HT1080 (cell line): ENCODE measurements at places on chromosomes 7 and 10. TPM values are rescaled to one million over a fixed set of nuclear protein-coding genes. Genes with fewer than 3 reads are reported as not detected.

Gene NDUFB8
- total RNA-seq, result 239 and 289 TPM in 2 replicates

Gene NDUFA5
- total RNA-seq, result 67.6 and 68.7 TPM in 2 replicates

Gene FAM25A
- total RNA-seq, result not detected in 2 replicates

Gene CFAP58
- 0.58 and 1.8 TPM in 2 replicates for total RNA-seq

Gene MYL7
- total RNA-seq, result not detected in 2 replicates

Gene IGF2BP3
- total RNA-seq, result 39.5 and 44.1 TPM in 2 replicates

Gene FGFR2
- 0.07 TPM in 1 of 2 replicates, not detected in the other for total RNA-seq

Gene CALN1
- 1.9 and 2.4 TPM in 2 replicates for total RNA-seq

Gene PDE6C
- not detected in 2 replicates for total RNA-seq

Gene PPP1R17
- total RNA-seq, result not detected in 2 replicates

Gene GATA3
- total RNA-seq, result 0.68 and 1.2 TPM in 2 replicates

- DNase-seq, result no peak
Measured at GRCh38 chr7:105875505-105875904, 894 bp downstream of the ATXN7L1 start.

GRCh38 chr10:101631821-101632475 lies 43.8 kb downstream of the DPCD start:
- no peak for DNase-seq

- DNase-seq, result no peak
Measured at GRCh38 chr7:4270268-4270667, 411.8 kb upstream of the FOXK1 start.

DNA sequence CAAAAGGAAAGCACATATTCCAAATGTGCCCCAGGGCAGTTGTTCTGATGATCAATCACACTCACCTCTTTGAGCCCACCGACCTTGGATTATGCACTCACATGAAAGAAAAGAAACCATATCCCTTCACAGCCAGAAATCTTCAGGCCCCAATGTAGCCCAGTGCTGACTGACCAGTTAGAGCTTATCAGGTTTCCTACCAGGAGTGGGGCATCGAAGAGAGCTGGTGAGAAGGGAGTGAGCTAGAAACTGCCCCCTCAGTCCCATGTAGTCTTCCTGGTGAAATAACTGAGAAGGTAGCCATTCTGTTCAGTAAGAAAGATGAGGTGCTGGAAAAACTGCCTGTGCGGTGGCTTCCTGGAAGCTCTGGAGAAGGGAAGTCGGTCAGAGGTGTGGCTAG lies 32.2 kb downstream of the NRCAM start:
- DNase-seq, result no peak

DNA sequence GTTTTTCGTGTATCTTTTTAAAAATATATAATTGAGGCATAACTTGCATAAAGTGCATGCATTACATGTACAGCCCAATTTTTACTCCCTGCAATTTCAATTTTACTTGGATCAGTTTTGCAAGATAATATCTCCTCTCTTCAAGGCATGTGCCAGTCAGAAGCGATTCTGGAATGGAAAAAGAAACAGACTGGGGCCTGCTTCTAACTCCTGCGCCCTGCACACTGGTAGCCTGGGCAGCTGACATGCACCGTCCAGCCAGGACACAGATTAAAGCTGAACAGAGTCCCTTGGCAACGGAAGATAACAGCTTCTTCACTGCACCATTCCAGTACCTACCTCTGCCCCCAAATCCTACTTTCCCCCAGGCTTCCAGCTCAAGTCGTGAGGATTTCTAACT lies 182.1 kb downstream of the FAM107B start:
- DNase-seq, result no peak

DNA sequence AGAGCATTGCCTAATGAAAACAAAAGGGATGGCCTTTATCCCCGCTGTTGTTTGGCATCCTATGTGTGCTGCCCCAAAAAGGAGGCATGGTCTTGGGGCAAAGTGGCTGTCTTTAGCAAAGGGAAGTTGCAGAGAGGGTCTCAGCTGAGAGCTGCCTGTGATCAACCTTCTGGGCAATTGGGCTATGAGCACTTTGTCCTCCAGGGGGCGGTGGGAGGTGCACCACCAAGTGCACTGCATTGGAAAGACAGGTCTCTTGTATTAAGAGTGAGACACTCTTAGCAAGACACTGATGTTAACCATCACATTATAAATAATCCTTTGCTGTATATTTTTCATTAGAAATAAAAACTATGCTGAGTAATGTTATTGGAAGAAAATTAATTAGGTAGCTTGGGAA lies 314.8 kb downstream of the POM121L12 start:
- peak; percentile 20 for DNase-seq

GRCh38 chr10:6843481-6843881 lies 263.4 kb upstream of the PRKCQ start:
- no peak for DNase-seq

DNA sequence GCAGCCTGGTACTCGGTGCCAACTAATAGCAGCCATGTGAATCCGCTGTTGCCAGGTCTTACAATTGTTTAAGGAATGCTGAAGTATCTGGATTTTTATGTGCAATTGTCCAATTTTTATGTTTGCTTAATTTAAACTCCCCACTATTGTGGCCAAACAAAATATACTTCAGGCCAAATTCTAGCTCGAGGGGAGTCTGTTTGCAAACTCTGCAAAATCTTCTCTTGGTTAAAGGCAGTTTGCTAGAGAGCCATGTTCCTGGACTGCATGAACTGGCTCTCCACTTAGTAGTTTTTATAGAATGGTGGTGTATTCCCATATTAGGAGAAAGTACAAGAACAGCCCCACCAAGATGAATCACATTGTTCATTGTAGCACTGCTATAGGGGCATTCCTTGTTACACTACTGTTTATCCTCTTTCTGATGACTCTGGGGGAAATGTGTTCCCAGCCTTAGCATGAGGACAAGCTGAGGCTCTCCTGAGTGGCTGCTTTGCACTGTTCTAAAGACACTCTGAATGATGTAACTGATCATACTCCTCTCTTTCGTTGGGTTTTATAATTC lies 178.0 kb upstream of the GLI3 start:
- peak; percentile 39 for DNase-seq

GRCh38 chr7:131057794-131058070 lies 269.9 kb upstream of the MKLN1 start:
- DNase-seq, result no peak

DNA sequence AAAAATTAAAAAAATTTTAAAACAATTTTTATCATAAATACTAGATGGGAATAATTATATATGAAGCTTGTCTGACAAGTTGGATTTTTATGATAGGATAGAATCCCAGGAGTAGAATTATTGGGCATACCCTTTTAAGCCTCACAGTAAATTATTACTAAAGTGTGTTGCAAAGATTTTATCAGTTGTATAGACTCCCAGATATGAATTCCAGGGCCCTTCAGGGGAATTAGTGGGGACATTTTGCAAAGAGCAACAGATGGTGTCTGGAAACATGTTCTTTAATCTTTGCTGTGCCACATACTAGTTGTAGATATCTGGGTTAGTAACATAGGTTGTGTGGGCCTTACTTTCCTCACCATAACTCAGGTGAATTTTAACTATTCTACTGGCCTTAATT lies 28.7 kb downstream of the ZEB1 start:
- no peak for DNase-seq

DNA sequence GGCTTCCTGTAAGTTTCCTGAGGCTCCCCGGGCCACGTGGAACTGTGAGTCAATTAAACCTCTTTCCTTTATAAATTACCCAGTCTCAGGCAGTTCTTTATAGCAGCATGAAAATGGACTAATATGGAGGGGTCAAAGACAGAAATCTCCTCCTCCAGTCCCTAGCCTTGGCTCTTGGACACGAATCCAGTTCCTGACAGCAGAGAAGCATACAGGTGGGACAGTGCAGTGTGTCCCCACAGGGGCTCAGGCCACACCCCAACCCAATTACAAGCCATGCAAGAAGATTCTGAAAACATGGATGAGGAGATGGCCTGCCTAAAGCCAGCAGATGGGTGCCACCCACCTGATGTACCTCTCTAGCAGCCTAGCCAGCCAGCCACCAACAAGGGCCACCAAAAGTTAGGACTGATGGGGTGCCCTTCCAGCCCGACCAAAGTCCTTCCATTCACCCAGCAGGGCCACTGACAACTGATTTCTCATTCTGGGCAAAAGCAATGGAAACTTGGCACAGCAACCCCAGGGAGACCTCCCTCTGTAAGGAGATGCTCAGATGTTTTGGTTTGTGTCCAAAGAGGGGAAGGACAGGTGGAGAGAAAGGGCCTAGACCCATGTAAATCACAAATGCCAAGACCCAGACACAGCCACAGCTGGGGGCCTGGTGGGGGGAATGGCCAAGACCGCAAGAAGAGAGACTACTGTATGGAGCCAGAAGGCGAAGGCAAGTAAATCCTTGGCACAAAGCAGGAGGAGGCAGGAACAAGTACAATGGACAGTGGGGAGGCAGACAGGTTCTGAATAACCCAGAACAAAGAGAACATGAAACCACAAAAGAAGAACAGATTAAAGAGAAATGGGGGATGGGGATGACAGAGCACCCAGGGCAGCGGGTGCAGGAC lies 13.6 kb downstream of the GPRIN2 start:
- no peak for DNase-seq

DNA sequence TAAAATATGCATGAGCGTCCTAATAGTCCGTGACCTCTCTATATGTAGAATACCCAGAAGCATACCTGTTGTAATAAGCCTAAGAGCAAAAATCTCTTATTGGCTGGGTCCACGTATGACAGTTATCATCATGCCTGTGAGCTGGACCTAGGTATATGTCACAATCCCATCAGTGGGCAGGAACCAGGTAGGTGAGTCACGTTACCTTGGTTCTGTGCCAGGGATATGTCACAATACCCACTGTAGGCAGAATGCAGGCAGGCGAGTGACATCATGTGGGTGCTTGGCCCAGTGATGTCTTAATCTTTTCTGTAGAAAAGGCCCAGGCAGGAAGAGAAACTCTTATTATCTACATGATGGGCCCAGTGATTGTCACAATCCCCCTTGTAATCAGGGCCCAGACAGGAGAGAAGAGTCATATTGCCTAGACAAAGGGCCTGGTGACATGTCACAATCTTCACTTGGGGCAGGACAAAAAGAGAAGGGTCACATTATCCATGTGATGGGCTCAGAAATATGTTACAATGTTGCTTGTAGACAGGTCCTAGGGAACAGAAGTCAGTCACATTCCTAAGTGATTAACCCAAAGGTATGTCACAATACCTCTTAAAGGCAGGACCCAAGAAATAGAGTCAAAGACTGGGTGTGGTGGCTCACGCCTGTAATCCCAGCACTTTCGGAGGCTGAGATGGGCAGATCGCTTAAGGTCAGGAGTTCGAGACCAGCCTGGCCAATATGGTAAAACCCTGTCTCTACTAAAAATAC lies 12.9 kb upstream of the ZNF736 start:
- peak; percentile 8 for DNase-seq

GRCh38 chr10:110746254-110746826 lies 102.2 kb downstream of the RBM20 start:
- DNase-seq, result peak; percentile 65

- no peak for DNase-seq
Measured at GRCh38 chr10:50851884-50852671, 33.3 kb downstream of the A1CF start.

GRCh38 chr7:140551355-140552239 lies 72.3 kb upstream of the MKRN1 start:
- DNase-seq, result no peak

GRCh38 chr10:96850825-96851224 lies 18.7 kb downstream of the LCOR start:
- DNase-seq, result peak; percentile 9

GRCh38 chr7:143376396-143376795 lies 4.7 kb upstream of the ZYX start:
- DNase-seq, result no peak

DNA sequence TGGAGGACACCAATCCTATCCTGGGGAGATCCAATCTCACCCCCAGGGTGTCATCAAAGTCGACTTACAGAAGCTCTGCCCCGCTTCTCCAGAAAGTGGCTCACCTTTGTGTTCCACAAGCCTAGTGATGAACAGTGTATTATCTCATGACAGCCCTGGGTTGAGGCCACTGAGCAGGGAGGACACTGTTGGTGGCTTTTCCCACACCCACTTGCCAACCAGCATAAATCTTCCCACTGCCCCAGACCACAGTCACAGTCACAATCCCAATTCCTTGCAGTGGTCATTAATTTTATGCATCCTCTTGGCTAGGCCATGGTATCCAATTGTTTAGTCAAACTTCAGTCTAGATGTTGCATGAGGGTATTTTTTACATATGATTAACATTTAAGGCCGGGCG lies 18.4 kb downstream of the TNS3 start:
- no peak for DNase-seq

GRCh38 chr7:44145969-44146911 lies 5.1 kb upstream of the MYL7 start:
- DNase-seq, result no peak

GRCh38 chr10:3936422-3937040 lies 151.5 kb upstream of the KLF6 start:
- no peak for DNase-seq

DNA sequence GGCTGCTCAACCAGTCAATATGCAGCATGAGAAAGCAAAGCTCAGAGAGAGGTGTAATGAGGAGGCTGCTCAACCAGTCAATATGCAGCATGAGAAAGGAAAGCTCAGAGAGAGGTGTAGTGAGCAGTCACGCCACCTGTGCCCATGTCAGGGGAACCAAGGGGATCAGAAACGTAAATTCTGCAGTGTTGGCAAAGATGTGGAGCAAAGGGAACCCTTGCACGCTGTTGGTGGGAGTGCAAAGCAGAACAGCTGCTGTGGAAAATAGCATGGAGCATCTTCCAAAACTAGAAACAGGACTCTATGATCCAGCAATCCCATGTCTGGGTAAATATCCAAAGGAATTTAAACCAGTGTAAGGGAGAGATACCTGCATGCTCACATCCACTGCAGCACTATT lies 194.9 kb downstream of the DIP2C start:
- no peak for DNase-seq

GRCh38 chr7:70763961-70764691 lies 367.8 kb upstream of the GALNT17 start:
- no peak for DNase-seq

GRCh38 chr7:5766321-5766761 lies 15.1 kb downstream of the RNF216 start:
- DNase-seq, result peak; percentile 59

DNA sequence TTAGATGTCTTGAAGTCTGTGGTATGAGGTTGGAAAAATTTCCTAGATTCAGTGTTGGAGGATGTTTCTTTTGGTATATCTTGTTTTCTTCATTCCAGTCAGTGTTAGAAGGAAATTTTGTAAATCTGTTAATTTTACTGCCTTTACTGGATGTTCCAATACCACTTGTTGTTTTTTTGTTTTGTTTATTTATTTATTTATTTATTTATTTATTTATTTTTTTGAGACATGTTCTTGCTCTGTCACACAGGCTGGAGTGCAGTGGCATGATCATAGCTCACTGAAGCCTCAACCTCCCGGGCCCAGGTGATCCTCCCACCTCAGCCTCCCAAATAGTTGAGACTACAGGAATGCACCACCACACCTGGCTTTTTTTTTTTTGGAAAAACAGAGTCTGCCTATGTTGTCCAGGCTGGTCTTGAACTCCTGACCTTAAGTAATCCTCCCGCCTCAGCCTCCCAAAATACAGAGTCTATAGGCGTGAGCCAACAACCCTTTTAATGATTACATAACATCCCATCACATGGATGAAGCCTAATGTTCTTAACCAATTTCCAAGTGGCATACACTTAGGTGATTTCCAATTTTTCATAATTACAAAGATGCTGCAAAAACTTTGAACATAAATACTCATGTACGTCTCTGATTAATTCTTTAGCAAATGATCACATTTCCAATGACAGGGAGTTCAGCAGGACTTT lies 52.8 kb upstream of the WAC start:
- no peak for DNase-seq
